ENCODE measurements at places on chromosomes 5 and 9.
A peak's percentile ranks its signal among the peaks of the same experiment; 100 is the strongest.

- H3K27ac ChIP-seq, result no peak overlapping the region
- H3K4me1 ChIP-seq, result peaks cover 15% of the 10 kb centered on the region
- H3K27me3 ChIP-seq, result no peaks in the 10 kb centered on the region
- peaks cover 93% of the 10 kb centered on the region for H3K36me3 ChIP-seq
- H3K4me3 ChIP-seq, result no peak overlapping the region
- no peak for DNase-seq
These were observed 111.5 kb upstream of the CTSL start for GRCh38 chr9:87614397-87614796.

DNA sequence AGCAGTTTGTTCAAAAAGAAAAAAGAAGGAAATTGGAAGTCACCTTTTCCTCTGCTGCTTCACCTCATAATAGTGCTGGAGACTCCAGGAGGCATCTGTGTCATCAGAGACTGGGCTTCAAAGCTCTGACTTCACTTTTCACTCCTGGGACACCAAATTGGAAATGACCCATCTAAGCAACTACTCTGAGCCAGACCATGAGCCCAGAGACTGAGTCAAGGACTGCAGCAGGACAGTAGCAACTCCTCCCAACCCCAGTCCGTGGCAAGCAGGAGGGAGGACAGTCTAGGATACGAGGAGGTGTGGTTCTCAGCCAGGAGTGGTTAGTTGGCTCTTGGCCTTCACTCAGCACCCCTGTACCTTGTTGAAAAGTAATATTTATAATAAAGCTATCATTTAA lies 131.5 kb downstream of the INSYN2B start:
- no peaks in the 10 kb centered on the region for H3K36me3 ChIP-seq
- no peak overlapping the region for H3K27ac ChIP-seq

GRCh38 chr5:128462330-128462729 lies 75.7 kb downstream of the FBN2 start:
- H3K36me3 ChIP-seq, result peaks cover 39% of the 10 kb centered on the region
- H3K27me3 ChIP-seq, result no peaks in the 10 kb centered on the region
- no peak for DNase-seq
- H3K27ac ChIP-seq, result no peak overlapping the region
- no peaks in the 10 kb centered on the region for H3K4me1 ChIP-seq

DNA sequence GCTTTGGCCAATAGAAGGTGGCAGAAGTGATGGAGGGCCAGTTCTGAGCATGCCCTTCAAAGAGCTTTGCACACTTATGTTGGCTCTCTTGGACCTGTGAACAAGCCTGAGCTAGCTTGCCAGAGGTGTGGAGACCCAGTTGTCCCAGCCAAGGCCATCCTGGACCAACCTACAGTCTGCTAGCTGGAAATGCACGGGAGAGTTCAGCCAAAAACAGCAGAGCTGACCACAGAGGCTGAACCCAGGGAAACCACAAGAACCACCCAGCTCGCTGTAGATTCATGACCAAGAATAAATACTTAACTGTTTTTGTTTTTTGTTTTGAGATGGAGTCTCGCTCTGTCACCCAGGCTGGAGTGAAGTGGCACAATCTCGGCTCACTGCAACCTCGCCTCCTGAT lies 65.4 kb upstream of the HAND1 start:
- no peak overlapping the region for H3K27ac ChIP-seq
- H3K27me3 ChIP-seq, result no peaks in the 10 kb centered on the region
- no peaks in the 10 kb centered on the region for H3K4me1 ChIP-seq

- H3K4me1 ChIP-seq, result peaks cover 13% of the 10 kb centered on the region
- H3K27ac ChIP-seq, result no peak overlapping the region
- H3K36me3 ChIP-seq, result no peaks in the 10 kb centered on the region
- no peaks in the 10 kb centered on the region for H3K27me3 ChIP-seq
- no peak overlapping the region for H3K4me3 ChIP-seq
- peak; percentile 4 for DNase-seq
These were observed 34.4 kb downstream of the INSYN2B start for GRCh38 chr5:169945831-169946261.

DNA sequence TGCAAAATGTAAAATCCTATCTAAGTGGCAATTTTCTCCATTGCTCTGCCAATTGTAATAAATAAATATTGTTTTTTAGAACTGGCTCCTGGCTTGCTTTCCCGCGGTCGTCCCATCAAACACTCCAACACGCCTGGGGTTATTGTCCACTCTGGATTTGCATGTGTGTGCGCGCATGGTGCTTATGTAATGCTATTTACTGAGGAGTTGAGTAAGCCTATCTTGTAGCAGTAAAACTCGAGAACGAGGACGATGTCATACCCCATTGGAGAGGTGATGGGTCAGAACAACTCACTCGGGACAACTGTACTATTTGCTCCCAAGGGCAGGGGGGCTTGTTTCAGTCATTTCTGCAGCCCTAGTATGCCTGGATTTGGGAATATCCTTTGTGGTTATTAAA lies 220.9 kb downstream of the PAX5 start:
- no peak overlapping the region for H3K4me3 ChIP-seq
- DNase-seq, result no peak
- no peak overlapping the region for H3K27ac ChIP-seq
- no peaks in the 10 kb centered on the region for H3K36me3 ChIP-seq
